ENCODE measurements at places on chromosomes 5 and 9. TPM values are rescaled to one million over a fixed set of nuclear protein-coding genes. Genes with fewer than 3 reads are reported as not detected.

- no peak for DNase-seq
Measured at GRCh38 chr5:14107536-14107935, 35.6 kb upstream of the TRIO start.

The TEX53 gene
- not detected for total RNA-seq

DNA sequence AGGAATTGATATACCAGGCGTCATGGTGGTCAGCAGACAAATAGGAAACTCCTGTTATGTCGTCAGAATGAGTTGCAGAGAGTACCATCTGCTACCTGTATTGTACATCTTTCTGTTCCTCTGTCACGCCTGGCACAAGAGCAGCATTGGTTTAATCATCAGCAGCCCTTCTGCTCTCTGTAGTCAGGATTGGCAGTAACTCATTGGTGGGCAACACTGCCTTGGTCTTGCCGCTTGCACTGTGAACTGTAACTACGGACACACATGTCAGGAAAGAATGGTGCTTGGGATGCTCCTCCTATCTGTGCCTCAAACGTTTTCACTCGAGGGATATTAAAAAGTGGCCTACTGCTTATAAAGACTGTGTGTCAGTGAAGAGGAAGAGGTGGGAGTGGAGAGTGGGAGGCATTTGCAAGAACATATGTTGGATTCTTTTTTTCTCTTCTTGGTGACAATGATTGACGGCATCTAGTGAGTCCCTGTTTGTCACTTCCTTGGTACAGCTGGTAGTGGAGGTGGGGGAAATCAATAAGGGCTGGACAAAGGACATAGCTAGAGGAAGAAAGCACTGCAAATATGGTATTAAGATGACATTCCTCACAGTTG lies 76.6 kb downstream of the F2RL2 start:
- no peak for DNase-seq

- no peak for DNase-seq
Measured at GRCh38 chr9:128877852-128878251, 3.9 kb downstream of the KYAT1 start.

- no peak for DNase-seq
Measured at GRCh38 chr5:112366987-112367386, 52.1 kb downstream of the EPB41L4A start.

The ESM1 gene
- 0.27 TPM for total RNA-seq

DNA sequence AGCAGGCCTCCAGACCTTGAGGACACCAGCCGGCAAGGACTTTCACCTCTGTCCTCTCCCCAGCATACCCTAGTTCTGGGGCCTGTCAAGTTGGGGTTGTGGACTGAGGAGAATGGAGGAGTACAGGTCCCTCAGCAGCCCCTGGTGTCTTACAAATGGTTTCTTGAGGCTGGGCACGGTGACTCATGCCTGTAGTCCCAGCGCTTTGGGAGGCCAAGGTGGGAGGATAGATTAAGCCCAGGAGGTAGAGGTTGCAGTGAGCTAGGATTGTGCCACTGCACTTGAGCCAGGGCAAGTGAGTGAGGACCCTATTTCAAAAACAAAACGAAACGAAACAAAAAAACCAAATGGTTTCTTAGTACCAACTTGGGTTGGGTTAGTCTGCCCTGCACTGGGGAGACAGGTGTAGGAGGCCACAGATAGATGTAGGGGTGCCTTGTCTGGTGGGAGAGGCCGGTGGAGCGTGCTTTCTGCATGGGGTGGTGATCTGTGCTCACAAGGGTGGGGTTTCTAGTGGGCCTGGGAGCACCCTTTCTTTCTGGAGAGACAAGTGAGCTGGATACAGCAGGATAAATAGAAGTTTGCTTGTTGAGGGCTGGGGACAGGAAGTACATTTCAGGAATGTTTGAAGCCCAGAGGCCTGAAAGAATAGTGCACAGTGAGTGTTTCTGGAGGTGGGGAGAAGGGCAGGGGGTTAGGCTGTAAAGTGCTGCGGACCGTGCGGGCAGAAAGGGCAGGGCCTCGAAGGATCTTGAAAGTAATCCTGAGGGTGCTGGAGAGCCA lies 37.7 kb upstream of the PSD2 start:
- no peak for DNase-seq

The KCNT1 gene
- total RNA-seq = 3.2 TPM

DNA sequence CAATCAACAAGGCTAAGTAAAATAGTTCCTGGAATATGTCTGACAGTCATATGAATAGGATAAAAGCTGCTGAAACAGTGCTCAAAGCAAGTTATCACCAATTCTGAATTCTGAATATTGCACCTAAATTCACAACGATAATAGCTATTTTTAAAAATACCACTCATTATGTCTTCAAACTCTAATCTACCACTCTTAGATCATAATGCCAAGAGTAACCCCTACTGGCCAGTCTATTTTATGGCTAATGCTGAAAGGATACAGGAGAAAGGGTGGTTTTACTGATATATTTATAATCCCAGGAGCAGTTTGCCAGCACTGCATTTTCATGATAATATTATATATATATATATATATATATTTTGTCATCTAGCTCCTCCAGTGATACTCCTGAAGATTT lies 232.8 kb downstream of the PDE4D start:
- DNase-seq = peak; percentile 2

GRCh38 chr5:134148316-134148715 lies 28.4 kb downstream of the SKP1 start:
- DNase-seq = no peak

The GLT6D1 gene
- not detected for total RNA-seq

The CYLC2 gene
- not detected for total RNA-seq

- no peak for DNase-seq
Measured at GRCh38 chr5:65229841-65230240, 251.9 kb downstream of the ADAMTS6 start.

- DNase-seq = no peak
Measured at GRCh38 chr9:121835587-121836365, 184.3 kb downstream of the DAB2IP start.

GRCh38 chr9:119795395-119795794 lies 426.2 kb upstream of the BRINP1 start:
- no peak for DNase-seq

The C9orf153 gene
- total RNA-seq = 1.6 TPM

The PRRX2 gene
- not detected for total RNA-seq

The IQGAP2 gene
- total RNA-seq = 10.4 TPM

DNA sequence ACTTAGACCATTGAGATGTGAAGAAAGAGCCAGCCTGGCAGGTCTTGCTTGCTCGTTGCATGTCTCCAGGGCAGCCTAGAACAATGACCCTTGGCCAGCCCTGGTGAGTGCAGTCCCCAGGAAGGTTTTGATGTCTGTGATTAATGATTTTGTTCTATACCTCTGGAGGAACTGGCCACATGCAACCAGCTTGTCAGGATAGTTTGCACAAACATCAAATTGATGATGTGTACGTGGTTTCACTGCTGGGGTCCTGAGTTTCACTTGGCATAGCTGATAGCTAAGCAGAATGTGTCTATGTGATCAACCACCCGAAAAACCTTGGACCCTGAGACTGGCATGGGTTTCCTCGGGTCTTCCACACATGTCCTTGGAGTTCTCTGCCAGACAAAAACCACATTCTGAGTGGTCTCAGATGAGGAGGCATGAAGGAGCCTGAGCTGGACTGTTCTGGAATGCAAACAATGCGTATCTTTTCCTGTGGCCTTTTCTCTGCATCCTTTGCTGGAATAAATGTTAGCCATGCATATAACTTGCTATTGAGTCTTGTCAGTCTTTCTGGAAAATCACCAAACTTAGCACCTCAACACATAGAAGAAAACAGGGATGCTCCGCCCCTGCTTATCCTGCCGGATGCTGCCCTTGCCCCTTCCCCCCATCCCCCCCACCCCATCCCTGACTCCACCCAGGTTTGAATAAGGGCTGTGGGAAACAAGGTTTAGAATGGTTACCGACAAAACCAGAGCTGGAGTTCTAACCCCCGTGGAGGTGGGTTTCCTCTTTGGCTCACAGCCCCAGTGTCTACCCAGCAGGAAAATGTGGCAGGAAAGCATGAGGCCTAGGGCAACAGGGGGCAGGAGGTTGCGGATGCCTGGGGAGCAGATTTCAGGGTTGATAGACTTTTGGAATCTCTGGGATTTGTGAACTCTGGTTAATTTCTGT lies 50.1 kb upstream of the ANKRD33B start:
- DNase-seq = no peak

- DNase-seq = no peak
Measured at GRCh38 chr5:124203303-124203702, 543.1 kb downstream of the ZNF608 start.

The BHMT2 gene
- 0.82 TPM for total RNA-seq

The TTC23L gene
- total RNA-seq = 4.1 TPM

DNA sequence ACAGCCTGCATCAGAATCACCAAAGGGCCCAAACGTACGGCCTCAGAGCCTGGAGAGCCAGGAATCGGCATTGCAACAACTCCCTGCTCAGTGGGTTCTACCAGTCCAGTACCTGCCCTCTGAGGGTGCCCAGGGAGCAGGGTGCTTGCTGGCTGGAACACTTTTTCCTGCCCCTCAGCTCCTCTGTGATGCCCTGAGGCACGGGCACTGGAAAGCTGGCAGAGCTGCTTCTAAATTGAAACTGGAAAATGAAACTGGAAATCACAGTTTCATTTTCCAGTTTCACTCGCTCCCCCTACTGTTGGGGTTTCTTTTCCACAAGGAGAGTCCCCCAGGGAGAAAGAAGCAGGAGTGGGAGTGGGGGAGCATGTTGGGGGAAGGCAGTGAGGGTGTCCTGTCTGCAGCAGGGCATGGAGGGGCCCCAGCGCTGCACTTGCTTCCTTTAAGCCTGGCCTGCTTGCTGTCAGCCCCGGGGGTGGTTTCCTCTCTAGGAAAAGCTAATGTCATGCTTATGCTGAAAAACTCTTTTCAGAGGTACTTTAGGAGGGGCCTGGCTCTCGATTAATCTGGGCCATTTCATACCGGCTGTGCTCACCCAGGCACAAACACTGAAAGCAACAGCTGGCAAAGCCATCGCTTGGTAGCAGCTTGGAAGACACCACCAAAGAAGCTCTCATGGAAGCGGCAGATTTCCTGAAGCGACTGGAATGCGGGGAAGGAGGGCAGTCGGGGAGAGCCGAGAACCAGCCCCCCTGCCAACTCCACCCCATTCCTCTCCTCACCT lies 26.2 kb downstream of the IRF1 start:
- no peak for DNase-seq

DNA sequence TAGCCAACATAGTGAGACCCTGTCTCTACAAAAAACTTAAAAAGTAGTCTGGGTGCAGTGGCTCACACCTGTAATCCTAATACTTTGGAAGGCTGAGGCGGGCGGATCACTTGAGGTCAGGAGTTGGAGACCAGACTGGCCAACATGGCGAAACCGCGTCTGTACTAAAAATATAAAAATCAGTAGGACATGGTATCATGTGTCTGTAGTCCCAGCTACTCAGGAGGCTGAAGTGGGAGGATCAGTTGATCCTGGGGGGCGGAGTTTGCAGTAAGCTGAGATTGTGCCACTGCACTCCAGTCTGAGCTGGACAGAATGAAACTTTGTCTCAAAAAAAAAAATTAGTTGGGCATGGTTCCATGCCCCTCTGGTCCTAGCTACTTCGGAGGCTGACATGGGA lies 57.9 kb upstream of the MIER3 start:
- no peak for DNase-seq

The PCDHB5 gene
- 14.3 TPM for total RNA-seq

- no peak for DNase-seq
Measured at GRCh38 chr9:99385814-99386279, 163.8 kb downstream of the SEC61B start.

DNA sequence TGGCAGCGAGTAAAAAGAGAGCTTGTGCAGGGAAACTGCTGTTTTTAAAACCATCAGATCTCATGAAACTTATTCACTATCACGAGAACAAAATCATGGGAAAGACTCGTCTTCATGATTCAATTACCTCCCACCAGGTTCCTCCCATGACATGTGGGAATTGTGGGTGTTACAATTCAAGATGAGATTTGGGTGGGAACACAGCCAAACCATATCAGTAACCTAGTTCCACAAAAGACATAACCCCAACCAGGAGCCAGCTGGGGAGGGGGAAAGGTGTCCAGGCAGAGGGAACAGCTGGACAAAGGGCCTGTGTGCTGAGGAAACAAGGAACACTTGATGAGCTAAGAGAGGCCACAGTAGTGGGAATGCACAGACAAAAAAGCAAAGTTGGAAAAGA lies 71.1 kb downstream of the BASP1 start:
- no peak for DNase-seq

DNA sequence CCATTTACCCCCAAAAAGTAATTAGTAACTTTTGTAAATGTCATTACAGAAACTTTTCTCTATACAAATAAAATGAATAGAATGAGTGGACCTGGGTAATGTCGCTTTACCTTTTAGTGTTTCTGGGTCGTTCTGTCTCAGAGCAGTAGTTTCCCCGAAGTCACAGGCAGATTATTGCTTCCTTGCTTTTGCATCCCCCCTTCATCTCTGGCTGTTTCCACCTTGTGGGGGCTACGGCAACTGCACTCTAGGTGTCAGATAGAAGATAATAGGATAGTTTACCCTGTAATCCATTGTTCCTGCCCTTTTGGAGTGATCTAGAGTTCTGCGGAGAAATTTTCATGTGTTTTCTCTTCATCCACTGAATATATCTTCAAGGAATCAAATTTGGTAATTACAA lies 68.7 kb downstream of the PRR16 start:
- DNase-seq = no peak

The OLFM1 gene
- 68.8 TPM for total RNA-seq

The PLAC8L1 gene
- total RNA-seq = not detected

DNA sequence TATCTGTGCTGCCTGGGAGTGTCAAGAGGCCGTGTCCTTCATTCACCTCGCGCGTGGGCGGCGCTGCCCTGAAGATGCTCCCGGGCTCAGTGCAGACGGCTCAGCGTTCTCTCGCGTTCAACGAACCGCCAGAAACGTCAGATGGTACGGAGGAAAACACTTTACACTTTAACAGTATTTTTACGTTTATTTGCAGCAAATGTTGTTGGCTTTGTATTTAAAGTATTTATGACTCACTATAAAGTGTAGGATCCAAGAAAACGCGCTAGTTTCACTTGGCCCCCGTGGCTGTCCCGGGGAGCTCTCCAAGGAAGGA lies 544 bp upstream of the ERCC6L2 start:
- peak; percentile 43 for DNase-seq

- DNase-seq = peak; percentile 24
Measured at GRCh38 chr5:98827161-98827560, 53.7 kb downstream of the RGMB start.

GRCh38 chr5:4643190-4643589 lies 496.9 kb upstream of the ADAMTS16 start:
- DNase-seq = no peak

GRCh38 chr5:125226825-125227224 lies 480.4 kb upstream of the ZNF608 start:
- no peak for DNase-seq

DNA sequence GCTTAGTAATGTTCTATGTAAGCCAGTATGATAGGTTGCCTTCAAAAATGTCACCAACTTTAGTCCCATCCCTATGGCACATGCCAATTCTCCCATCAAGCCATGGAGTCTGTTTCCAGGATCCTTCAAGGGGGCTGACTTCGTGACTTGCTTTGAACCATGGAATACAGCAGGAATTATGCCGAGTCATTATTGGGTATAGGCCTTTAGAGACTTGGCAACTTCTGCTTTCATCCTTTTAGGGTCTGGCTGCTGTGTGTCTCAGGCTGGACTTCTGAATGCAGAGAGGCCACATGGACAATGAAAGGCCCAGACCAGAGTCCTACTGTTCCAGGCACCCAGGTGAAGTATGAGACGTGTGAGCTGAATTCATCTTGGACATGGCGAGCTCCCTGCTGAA lies 109.8 kb downstream of the DENND1A start:
- no peak for DNase-seq

The IFNA13 gene
- not detected for total RNA-seq
